Stimulated activated CD8-positive, alpha-beta memory T cell treated with anti-CD3 and anti-CD28 coated beads, Interleukin-4, amount 100 ng/mL, for 1 hour (primary cell): ENCODE measurements at places on chromosomes 7 and 10.

DNA sequence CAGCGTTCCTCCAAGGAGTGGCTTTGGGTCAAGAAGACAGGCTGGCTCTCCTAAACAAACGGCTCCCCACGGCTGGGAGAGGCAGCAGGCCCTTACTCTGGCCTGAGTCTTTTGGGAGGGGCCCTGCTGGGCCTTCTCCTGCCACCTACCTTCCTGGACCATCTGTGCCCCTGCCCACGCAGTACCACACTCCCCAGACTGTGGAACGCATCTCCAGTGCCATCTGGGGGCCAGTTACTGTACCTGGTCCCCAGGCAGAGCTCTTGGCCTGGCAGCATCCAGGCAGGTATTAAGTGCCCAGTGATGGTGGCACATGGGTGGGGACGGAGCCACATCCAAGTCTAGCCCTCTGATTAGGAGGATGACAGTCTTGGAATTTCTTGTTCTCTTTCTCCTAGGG lies 14.4 kb downstream of the ALKBH4 start:
- no peak for DNase-seq

DNA sequence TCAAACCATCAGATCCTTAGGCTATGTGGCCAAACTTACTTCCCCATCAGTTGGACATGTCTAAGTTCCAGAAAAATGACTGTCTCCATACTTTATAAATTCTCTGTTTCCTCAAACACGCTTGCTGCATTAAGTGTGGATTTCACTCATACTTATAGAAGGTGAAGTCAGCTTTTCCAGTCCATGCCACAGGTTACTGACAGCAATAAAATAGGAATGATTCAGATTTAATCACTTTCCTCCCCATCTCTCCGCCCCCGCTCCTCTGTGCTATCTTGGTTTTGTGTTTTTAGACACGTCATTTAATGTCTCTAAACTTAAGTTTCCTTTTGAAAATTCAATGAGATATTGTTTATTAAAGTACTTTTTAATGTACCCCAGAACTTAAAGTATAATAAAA lies 1098.0 kb upstream of the C7orf33 start:
- DNase-seq, result no peak

DNA sequence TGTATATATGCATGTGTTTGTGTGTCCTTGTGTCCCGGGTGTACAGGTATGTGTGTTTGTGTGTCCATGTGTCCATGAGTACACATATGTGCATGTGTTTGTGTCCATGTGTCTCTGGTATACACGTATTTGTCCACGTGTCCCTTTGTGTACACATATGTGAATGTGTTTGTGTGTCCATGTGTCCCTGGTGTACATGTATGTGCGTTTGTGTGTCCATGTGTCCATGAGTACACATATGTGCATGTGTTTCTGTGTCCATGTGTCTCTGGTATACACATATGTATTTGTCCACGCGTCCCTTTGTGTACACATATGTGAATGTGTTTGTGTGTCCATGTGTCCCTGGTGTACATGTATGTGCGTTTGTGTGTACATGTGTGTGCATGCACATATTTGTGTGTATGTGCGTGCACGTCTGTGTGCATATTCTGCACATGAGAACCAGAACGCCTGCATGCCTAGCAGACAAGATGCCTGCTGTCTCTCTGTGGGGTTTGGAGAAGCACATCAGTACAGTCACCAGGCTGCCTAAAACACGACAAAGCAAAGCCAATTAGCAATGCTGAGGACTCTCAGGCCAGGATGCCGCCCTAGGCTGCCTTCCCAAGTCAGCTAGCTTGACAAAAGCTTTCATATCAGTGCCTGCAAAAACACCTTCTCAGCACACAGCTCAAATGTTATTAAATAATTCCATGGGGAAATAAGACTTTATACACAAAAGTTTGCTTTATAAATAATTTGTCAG lies 327.8 kb downstream of the PTPRN2 start:
- no peak for DNase-seq

- DNase-seq, result no peak
These were observed 84.4 kb upstream of the SYPL1 start for GRCh38 chr7:106196460-106197021.

GRCh38 chr10:60035984-60036383 lies 129.6 kb upstream of the CCDC6 start:
- DNase-seq, result no peak

DNA sequence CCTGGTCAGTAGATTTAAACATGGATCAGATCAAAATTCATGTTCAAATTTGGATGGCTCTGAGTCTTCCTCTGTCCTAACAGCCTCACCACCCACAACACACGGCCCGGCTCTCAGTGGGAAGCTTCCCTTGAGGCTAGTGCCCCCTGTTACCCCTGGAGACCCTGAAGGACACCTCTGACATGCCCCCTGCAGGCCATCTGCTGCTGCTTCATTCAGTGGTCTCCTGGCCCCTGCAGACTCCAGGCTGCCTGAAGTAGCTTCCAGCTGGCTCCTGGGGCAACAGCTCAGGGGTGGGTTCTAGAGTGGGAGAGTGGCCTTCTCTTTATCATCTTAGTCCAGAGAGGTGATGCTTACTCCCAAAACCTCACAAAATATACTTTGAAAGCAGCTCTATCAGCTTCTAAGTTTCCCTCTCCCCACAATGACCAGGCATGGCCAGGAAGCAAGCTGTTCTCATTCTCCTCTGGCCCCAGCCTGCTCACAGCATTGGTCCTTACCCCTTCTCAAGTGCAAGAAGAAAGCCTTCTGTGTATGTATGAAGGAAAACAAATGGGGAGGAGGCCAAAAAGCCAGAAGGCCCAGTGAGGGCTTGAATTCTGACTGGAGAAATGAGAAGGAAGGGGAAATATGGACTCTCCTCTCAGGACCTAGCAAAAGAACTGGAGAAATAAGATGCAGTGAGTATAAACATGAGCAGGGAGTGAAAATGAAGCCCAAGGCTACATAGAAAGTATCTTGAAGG lies 189.6 kb upstream of the INHBA start:
- no peak for DNase-seq

DNA sequence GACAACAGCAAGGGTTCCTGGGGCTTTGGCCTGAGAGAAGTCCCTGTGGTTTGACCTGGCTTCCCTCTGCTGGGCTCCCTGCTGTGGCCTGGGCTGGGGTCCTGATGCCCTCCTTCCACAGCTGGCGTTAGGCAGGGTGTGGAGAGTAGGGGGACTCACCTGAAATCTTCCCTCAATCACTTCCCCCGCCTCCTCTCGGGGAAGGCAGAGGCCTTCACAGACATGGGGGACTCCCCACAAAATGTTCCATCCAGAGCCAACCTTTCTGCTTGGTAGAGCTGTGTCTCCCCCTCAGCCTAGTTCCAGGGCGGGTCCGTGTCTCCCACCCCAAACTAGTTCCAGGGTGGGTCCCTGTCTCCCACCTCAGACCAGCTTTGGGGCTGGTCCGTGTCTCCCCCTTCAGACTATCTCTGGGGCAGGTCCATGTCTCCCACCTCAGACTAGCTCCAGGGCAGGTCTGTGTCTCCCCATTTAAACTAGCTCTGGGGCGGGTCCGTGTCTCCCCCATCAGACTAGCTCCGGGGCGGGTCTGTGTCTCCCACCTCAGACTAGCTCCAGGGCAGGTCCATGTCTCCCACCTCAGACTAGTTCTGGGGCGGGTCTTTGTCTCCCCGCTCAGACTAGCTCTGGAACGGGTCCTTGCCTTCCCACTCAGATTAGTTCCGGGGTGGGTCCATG lies 2.2 kb downstream of the PVRIG start:
- DNase-seq, result no peak

DNA sequence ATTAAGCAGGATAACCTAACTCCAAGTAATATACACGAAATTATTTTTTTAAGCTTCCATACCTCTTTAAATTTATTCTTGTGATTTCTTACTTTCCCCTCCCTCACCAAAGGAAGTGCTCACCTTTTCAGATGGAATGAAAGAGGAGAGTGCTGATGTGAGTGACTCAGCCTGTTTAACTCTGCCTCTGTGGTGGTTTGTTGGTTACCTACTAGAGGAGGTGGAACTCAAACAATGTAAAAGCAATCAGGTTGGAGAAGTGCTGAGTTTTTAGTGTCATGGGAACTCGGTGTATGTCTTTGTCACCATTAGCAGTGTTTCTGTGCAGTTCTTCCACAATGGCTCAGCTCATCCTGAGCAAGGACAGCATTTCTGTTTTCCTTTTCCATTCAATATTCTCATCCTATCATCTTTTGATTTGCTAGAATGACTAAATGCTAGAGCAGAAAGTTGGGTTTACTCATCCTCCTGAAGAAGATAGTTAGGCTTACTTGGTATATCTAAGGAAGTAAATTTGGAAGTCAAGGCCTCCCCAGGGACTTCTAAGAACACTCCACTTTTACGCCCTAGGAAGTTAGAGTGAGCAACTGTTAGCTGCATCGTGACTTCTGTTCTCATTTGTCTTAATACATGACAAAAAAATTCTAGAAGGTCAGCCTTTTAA lies 6.0 kb downstream of the ADD3 start:
- no peak for DNase-seq

- no peak for DNase-seq
These were observed 3.4 kb upstream of the PPP1R17 start for GRCh38 chr7:31683445-31684225.

- no peak for DNase-seq
These were observed 80.5 kb downstream of the ABCA13 start for GRCh38 chr7:48251766-48252165.

DNA sequence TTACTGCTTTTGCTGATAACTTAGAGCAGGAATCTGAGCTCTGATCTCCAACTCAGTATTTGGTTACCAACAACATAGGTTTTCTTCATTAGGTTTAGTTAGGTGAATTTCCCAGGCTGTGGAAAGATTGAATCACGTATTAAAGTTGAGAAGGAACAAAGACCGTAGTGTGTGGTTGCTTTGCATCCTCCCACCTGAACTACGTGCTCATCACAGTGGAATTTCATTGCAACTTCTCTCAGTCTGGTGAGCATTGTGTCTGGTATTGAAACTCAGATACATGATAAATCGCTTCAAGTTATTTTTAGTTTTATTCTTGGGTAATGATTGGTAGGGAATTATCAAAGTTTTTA lies 139.4 kb upstream of the AKR1E2 start:
- no peak for DNase-seq

GRCh38 chr10:64040781-64041180 lies 519.6 kb downstream of the REEP3 start:
- no peak for DNase-seq

DNA sequence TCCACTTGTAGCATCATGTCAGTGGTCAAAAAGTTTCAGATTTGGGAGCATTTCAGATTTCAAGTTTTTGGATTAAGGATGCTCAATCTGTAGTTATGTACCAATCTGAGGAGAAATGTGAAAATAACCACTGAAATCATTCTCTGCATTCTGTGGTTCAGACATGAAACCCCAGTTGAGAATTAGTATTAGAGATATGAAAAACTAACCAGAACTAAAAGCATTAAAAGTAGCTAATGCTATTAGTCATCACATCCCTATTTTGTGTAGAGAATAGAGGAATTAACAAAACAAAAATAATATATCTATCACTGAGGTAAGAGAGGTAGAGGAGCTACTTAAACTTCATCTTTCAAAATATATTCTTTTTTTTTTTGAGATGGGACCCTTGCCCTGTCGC lies 28.0 kb downstream of the MICU1 start:
- DNase-seq, result no peak

DNA sequence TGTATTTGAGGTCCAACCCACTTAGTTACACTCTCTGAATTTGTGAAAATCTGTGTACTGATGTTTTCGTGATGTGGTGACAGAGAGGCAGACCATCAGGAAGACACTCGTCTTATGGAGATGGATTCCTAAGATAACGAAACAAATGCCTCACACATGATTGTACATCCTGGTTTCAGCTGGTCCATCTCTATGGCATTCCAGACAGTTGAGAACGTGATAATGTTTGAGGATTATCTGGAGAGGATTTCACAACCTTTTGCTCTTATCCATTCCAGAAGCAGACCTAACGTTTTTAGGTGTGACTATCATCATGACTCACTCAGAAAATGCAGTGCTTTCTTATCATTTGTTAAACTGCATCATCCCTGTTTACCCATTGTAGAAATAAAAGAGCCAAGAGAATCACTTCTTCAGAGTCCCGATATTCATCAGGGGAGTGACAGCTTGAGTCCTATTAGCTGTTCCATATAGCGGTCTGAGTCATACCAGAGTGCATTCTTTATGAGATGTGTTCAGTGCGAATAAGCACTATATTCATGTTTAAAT lies 74.5 kb downstream of the BMPER start:
- no peak for DNase-seq

DNA sequence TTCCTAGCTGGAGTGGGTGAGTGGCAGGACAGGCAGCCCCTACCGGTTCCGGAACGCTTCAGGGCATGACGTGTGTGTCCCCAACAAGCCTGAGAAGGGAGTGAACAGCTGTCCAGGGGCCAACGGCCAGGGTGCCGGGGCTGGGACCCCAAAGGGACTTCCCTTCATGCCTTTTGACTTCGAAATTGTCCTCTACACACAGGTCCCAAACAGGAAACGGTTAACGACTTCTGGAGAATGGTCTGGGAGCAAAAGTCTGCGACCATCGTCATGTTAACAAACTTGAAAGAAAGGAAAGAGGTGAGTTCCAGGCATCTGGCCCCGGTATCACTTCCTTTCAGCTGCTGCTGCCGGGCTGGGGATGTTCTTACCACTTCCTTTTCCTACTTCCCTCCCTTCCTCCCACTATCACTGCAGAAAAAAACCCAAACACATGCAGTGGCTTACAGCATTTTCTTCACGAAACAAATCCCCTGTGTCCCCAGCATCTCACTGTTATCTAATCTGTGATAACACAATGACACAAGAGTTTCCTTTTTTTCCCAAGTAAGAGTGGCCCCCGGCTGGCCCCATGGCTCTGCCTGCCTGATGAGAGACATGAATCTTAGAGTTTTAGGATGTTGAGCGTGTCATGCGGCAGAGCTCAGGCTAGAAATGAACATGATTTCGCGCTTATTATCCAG lies 63.2 kb downstream of the MKI67 start:
- DNase-seq, result no peak

DNA sequence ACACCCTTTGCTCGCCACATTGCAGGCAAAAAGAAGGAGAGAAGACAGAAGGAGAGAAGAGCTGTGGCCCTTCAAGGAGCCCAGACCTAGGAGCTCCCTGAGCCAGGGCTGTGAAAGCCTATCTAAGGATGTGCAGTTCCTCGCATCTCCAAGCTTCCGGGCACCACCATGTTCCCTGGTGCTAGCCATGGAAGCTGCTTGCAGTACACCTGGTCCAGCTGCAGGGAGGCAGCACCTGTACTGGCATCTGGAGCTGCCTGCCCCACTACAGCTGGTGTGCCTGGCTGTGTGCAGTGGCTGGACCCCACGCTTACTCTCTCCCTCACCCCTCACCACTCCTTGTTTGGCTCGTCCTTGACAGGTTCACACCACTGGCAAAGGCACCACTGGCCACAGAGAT lies 1111.8 kb upstream of the POT1 start:
- no peak for DNase-seq

GRCh38 chr10:118912961-118913600 lies 116.4 kb upstream of the NANOS1 start:
- no peak for DNase-seq
